Activated naive CD4-positive, alpha-beta T cell treated with anti-CD3 and anti-CD28 coated beads, Interleukin-2, amount 50 U/mL, for 72 hours (primary cell): ENCODE measurements at places on chromosomes 5 and 9. TPM values are rescaled to one million over a fixed set of nuclear protein-coding genes. Genes with fewer than 3 reads are reported as not detected.
A peak's percentile ranks its signal among the peaks of the same experiment; 100 is the strongest.

Gene PCA3
- total RNA-seq, result not detected

DNA sequence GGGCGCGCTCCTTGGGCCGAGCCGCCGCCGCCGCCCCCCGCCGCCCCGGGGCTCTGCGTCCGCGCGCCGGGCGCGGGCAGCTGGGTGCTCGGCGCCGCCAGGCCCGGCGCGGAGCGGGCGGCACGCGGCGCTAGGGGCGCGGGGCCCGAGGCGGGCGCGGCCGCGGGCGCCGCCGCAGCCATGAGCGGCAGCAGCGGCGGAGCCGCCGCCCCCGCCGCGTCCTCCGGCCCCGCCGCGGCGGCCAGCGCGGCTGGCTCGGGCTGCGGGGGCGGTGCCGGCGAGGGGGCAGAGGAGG, 351 bp downstream of the TRIO start:
- no peak for DNase-seq

Gene CYLC2
- total RNA-seq, result not detected

Gene GPR150
- total RNA-seq, result 0.74 TPM

GRCh38 chr5:14901462-14902051, 30.0 kb upstream of the ANKH start:
- no peak for DNase-seq

GRCh38 chr9:133004091-133004998, 25.9 kb downstream of the GFI1B start:
- no peak for DNase-seq

GRCh38 chr9:136342181-136343120, 15.1 kb downstream of the GPSM1 start:
- peak; percentile 79 for DNase-seq

DNA sequence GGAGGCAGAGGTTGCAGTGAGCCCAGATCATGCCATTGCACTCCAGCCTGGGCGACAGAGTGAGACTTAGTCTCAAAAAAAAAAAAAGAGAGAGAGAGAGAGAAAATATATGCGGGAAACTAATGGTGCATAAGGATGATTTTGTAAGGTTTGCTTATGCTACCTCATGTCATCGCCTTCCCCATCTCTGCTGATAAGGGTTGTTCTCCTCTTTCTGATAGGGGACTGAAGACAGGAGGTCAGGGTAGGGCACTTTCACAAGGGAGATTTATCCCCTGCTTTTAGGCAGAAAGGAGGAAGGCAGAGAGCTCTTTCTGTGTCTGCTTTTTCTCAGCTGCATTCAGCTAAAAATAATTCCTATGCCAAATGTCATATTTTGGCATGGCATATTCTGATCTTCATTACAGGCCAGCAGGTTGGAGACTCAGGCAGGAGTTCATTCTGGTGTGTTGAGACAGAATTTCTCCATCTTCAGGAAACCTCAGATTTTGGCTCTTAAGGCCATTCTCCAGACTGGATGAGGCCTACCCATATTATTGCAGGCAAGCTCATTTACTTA, 220.2 kb downstream of the AUH start:
- no peak for DNase-seq

Gene NR4A3
- 19.2 TPM for total RNA-seq

- DNase-seq, result no peak
Observed at GRCh38 chr9:121026260-121026691, 23.8 kb downstream of the C5 start.
